ACHN (cell line): ENCODE measurements at places on chromosomes 7 and 10.

- DNase-seq = no peak
These were observed 97.7 kb downstream of the NRCAM start for GRCh38 chr7:108358553-108358952.

- DNase-seq = no peak
These were observed 93.3 kb downstream of the CUL2 start for GRCh38 chr10:34996843-34997242.

GRCh38 chr7:159066816-159067575, 77.7 kb downstream of the VIPR2 start:
- DNase-seq = no peak

DNA sequence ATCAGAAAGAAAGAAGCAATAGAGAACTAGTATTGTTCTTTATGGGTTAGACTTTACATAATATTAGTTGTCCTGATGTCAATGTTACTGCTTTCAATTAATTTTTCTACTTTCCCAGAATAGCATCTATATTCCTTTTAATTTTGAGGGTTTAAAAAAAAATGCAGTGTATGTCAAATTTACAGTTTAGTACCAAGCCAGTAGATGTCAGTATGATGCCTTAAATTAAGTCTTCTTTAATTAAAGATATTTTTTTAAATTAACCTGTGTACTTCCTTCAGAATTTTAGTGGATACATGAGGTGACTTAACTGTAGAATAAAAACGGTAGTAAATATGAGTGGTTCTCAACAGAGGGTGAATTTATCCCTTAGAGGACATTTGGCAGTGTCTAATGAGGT, 35.2 kb upstream of the STOX1 start:
- peak; percentile 10 for DNase-seq

DNA sequence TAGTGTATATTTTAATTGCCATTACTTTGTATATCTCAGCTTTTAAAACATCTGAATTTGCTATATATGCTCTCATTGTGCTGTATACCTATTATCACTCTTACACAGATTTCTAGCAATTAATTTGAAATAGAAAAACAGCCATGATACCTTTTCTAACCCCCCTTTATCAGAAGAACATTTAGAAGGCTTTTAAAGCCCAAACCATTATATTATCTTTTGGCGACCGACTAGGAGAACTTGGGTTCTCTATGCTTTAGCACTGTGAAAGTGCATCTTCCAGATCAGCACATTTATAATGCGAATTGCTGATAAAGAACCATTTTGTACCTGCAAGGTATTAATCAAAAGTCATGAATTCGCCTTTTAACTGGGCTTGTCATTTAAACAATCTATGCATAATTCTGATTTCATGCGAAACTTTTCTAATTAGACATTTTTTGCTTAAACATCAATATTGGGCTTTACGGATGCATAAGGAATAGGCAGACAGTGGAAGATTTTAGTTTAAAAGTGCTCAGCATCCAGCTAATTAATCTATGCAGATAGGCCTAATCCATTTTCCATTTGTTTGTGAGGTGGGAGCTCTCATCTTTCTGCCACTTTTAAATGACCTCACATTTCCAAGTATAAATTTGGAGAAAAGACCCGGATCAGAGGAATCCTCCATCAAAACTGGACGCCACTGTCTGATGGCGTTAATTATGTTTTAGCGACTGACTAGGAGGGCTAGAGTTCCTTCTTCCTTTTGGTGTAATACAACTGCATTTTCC, 1.2 kb upstream of the MLLT10 start:
- no peak for DNase-seq

GRCh38 chr7:40003597-40003996, 53.5 kb downstream of the CDK13 start:
- DNase-seq = no peak

DNA sequence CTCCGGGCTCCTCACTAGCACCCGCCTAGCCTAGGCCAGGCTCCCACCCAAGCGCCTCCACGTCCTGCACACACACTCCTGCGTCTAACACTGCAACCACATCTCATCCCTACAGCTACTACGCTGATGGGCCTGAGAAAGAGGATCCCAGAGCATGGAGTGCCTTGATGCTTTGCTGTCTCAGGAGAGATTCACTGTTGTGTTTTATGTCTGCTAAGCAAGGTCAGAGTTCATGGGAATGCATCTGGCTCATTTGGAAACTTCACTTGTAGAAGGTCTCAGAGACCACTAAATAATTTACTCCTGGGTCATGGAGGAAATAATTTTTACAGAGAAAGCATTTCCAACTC, 88.7 kb downstream of the SLIT1 start:
- no peak for DNase-seq

DNA sequence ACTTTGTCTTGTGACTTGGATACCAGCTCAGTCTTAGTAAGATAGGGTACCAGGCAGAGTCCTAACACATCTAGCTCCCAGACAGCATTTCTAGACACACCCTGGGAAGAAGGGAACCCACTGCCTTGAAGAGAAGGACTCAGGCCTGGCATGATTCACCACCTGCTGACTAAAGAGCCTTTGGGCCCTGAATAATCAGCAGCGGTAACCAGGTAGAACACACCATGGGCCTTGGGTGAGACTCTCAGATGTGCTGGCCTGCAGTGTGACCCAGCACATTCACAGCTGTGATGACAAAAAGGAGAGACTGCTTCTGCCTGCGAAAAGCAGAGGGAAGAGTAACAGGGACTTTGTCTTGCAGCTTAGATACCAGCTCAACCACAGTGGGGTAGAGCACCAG, 10.4 kb upstream of the TNKS2 start:
- DNase-seq = no peak

- no peak for DNase-seq
These were observed 347.9 kb upstream of the MEOX2 start for GRCh38 chr7:16034353-16034752.
